ENCODE measurements at places on chromosomes 7 and 10.
A peak's percentile ranks its signal among the peaks of the same experiment; 100 is the strongest.

GRCh38 chr10:35237766-35238512, 98.4 kb upstream of the CCNY start:
- DNase-seq, result no peak

DNA sequence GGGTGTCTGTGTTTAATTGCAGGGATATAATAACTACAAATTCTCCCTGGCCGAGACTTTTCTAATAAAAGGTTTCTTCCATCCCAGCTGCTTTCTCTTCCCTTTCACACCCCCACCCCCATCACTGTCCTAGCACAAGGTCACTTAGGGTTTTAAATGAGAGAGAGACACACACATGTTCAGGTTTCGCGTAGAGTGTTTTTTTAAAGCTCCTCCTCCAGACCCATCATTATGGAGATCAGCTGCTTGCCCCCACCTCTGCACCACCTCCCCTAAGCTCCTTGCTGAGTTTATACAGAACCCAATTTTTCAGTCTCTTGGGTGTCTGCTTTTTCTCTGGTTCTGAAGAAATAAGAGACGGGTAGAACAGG, 18.6 kb downstream of the LRMDA start:
- no peak for DNase-seq

DNA sequence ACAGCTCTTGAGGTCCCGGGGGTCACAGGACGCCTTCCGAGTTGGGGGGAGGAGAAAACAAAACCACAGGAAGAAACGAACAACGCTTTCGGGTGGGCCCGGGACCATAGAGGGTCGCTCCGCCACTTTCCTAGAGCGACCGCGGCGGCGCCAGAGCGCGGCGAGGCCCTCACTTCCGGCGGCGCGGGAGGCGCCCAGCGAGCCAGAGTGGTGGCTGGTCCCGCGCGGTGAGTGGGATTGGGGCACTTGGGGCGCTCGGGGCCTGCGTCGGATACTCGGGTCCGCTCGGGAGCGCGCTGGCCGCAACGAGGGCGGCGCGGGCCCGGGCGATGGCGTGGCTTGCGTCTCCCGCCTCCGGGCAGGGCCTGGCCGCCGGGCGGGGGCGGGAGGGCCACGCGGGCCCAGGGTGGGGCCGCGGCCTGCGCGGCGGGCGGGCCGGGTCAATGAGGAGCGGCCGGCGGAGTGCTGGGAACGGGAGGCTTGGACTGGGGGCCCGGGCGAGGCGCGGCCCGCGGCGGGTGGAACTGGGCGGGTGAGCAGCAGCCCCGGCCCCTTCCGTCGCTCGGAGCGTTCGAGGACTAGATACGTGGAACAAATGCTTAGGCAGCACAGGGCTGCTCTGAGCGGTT, at the start of gene ZNF22:
ZNF22 (plus strand) TSS at position 172 of the 629 bp plus-strand sequence. CDS start 2,446 bp downstream, outside the sequence.
- peak; percentile 90 for DNase-seq

- no peak for DNase-seq
Observed at GRCh38 chr7:30866939-30867338, 44.7 kb upstream of the AQP1 start.

DNA sequence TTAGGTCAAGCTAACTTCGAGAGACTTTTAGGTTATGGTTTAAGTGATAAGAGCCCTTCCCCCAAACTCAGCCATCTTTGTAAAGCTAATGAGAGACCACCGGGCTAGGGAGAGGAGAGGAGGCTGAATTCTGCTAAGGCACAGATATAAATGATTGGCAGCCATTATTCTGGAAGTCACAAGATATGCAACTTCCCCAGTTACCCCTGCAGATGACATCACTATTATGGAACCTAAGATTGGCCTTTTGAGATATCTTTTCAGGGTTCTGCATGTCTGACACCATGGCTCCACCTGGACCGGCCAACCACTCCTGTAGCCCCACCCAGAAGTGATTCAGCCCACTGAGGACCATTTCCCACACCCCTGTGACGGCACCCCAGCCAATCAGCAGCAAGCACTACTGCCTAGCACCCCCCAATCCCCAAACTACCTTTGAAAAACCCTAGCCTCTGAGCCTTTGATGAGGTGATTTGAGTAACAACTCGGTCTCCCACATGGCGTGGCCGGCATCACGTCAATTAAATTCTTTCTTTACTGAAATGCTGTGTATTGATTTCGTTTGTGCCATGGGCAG, 14.4 kb downstream of the VIPR2 start:
- no peak for DNase-seq

- peak; percentile 39 for DNase-seq
Observed at GRCh38 chr7:111029574-111030251, 61.2 kb upstream of the LRRN3 start.

DNA sequence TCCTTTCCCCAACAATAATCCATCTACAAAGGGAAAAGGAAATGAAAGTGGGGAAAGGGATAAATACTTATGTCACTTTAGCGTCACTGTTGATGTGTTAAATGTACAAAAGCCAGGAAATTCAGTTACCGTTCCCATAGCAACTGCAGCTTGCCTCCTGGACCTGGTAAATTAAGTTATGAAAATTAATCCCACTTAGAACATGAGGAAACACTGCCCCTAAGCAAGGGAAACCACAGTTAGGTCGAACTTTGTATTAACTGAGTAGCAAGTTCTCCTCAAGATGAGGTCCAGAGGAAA, 338.2 kb upstream of the AOAH start:
- no peak for DNase-seq

- no peak for DNase-seq
Observed at GRCh38 chr7:66700633-66701131, 39.9 kb upstream of the RABGEF1 start.

DNA sequence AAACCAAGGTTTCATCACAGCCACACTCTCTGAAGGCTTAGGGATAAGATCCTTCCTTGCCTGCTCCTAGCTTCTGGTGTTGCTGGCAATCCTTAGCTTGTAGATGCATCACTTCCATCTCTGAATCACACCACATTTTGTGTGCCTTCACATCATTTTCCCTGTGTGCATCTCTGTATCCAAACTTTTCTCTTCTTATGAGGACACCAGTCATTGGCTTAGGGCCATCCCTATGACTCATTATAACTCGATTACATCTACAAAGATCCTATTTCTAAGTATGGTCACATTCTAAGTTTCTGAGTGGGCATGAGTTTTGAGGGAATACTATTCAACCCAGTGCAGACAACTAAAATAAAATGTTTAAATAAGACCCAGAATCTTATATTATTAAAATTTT, 121.7 kb downstream of the C7orf25 start:
- DNase-seq, result no peak

- no peak for DNase-seq
Observed at GRCh38 chr10:106506526-106507283, 657.8 kb downstream of the SORCS1 start.

DNA sequence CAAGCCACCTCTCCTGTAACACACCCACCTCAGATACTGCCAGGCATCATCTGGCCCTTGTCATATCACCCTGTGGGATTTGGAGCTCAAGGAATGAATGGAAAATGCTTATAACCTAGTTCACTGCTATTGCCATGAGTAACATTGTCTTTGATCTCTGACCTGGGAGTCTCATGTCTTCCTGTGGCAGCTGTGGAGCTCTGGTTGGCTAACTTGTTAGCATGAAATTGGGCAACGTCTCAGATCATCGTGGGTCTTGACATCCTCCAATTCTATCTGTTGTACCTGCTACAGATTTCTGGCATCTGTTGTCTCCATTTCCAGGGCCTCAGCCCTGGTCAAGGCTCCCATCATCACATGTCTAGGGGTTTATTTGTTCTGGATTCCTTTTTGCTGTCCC, 2.2 kb upstream of the TMEM270 start:
- no peak for DNase-seq

DNA sequence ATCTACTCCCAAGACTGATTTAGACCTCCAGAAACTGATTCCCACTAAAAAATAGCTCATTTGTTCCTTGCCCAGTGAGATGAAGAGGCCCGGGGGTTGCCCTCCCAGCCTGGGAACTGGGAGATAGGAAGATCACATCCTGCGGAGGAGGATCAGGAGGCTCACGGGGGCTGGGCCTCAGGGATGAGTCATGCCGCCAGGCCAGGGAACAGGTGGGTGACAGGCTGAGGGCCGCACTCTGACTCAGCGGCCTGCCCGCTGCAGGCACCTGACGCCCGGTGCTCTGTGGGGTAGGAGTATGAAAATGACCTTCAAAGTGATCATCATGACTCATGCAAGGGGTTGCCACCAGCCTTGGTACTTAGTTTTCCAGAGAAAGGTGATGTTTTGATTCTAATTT, 104.5 kb upstream of the ZPBP start:
- no peak for DNase-seq

Measured in lung (tissue), 17 donors.